ENCODE measurements at places on chromosomes 7 and 10.
A peak's percentile ranks its signal among the peaks of the same experiment; 100 is the strongest.

DNA sequence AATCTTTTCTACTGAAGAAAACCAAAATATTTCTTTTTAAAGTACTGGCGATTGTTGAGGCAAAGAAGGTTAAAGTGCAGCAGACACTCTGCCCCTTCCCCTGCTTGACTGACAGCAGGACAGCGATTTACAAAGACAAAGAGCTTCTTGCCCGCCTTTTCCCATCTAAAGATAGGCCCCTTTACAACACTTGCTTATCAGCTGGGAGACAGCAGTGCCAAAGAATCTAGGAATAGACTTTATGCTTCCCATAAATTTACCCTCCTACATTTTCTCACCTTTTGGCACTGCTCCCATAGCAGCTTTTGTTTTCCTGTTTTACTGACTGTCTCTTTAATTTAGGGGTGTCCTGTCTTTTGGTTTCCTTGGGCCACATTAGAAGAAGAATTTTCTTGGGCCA, 824.1 kb downstream of the CCSER2 start:
- DNase-seq: no peak

- DNase-seq: no peak
These were observed 187.3 kb downstream of the CXCL12 start for GRCh38 chr10:44197646-44198045.

- no peak for DNase-seq
These were observed 3.1 kb upstream of the C10orf90 start for GRCh38 chr10:126673565-126673964.

- peak; percentile 32 for DNase-seq
These were observed 9.8 kb downstream of the CEP41 start for GRCh38 chr7:130430841-130431666.

DNA sequence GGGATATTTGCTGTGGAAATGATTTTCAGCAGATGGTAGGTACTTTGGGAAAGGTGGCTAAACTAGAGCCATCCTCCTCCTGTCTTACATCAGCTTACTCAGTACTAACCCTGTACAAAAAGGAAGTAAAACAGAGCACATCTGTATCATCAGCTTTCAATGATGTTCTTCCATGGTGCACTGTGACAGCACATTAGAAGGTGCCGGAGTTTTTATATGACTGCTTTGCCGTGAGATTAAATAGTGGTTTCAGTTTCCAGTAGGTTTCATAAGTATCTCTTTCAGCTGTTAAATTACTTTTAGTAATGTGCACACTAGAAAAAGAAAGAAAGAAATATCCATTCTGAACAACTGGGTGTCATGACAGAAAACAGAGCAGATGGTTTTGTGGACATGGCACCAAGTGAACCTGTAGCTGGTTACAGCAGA, 86.5 kb downstream of the ARID5B start:
- DNase-seq: no peak

DNA sequence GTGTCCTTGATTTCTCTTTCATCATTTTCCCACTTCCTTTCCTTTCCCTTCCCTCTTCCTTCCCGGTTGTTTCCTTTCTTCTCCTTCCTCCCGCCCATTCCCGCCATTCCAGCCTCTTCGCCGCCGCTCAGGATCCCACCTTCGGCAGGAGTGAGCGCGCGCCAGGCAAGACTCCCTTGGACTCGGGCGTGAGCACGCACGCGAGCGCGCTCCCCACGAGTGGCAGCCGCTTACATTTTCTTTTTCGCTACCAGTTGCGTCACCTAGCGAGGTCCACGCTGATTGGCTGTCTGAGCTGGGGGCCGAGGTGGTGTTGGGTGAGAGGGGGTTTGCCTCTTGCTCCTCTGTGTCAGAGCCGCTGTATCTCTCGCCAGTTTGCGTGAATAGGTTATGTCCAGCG, 11.8 kb downstream of the ZAN start:
- no peak for DNase-seq

GRCh38 chr7:107078517-107078966, 34.0 kb downstream of the PRKAR2B start:
- DNase-seq: no peak

- DNase-seq: no peak
These were observed 162.8 kb upstream of the ZMIZ1 start for GRCh38 chr10:78905957-78906308.

DNA sequence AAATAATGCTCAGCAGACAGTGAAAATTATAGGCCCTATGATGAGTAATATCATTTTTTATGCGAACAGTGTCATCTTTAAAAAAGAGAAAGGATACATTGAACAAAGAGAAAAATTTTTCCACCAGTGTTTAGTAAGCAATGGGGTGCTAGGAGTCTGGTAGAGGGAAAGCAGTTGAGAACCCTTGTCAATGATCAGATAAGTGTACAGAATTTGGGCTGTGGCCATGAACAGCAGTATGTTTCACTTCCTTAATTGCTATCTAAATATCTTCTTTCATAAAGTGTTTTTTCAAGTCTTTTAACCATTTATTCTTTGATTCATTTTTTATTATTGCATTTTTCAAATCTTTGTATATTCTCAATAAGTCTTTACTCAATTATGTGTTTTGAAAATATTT, 750.7 kb upstream of the KCND2 start:
- no peak for DNase-seq

- no peak for DNase-seq
These were observed 92.2 kb downstream of the EGFR start for GRCh38 chr7:55110993-55111361.

DNA sequence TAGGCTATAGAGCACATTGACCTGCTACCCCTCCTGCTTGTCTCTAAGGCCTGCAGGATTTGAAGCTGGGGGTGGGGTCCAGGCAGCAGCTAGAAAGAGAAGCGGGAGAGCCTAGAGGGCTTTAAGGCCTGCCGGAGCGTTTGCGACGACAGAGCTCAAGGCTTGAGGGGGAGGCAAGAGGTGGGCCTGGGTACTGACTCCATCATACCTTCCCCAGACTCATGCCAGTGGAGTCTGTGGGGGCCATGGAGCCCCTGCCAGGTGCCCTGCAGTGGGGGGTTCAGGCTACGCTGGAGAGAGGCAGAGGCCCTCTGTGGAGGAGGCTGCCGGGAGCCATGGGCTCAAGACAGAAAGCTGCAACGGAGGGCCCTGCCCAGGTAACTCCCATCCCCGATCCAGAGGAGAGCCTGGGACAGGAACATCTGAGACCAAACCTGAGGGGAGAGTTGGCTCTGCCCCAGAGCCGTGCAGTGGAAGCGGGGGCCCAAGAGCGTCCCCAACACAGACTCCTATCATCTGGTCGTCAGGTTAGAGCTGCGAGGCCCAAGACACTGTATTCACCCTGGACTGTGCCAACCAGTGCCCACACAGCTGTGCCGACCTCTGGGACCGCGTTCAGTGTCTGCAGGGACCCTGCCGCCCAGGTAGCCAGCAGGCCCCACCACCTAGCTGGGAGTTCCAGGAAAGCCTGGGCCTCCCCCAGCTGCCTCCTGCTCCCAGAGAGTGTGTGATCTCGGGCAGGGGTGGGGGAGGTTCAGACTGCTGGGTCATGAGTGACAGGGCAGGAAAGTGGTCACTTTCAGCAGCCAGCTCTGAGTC, 13.2 kb upstream of the ZNF862 start:
- no peak for DNase-seq

- DNase-seq: peak; percentile 37
These were observed 427.6 kb downstream of the PHTF2 start for GRCh38 chr7:78226059-78226719.

DNA sequence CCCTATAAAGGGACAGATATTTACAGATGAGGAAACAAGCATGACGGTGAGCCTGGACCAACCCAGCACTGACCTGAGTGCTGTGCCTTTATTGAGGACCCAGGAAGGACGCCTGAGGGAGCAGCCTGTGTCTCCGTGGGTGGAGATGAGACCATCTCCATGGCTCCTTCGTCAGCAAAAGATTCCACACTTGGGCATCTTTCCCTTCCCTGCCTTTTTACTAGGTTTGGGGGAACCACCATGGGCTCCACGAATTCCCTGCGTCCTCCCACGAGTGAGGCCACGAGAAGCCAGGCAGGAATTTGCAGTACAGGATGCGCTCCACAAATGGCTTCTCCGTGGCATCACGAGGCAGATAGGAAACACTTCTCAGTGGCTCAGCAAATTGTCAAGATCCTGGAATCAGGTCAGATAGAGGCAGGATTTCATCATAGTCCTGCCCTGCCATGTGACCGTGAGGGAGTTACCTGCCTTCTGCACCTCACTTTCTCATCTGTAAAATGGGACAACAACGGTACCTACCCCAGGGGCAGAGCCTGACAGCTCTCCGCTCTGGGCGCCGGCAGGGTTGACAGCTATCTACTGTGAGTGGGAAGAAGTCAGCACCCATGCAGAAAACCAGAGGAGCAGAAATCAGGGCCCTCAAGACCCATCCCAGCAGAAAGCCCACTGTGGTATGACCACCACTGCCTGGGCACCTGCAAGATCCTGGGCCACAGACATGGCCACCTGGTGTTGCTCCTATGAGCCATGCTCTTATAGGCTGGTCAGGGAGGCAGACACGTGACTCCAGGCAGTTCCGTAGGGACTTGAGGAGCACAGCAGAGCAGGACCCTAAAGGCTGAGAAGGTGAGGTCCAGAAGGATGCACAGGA, 80.1 kb downstream of the GRID1 start:
- DNase-seq: no peak

- DNase-seq: peak; percentile 99
These were observed at the start of gene ABCF2 for GRCh38 chr7:151226875-151227782. TSS of gene ABCF2 (minus strand) at chr7:151227205. CDS start at chr7:151226458, 747 bp downstream.

DNA sequence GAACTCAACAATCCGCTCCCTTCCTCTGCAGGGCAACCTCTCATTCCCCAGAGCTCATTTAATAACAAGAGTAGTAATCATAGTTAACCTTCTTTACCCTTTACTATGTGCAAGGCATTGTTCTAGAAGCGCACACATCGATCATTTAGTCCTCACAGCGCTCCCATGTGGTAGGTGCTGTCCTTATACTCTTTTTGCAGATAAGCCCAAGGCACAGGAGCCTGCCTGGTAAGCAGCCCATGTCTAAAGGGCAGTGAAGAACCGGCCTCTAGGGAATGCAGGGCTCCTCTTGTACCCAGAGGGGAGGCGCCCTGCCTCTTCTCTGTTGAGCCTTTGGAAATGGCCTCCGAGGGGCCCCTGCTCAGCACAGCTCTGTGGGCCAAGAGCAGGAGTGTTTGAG, 14.3 kb downstream of the CHST3 start:
- DNase-seq: no peak

GRCh38 chr7:101156866-101157589, 2.8 kb downstream of the AP1S1 start:
- DNase-seq: no peak

GRCh38 chr7:100971111-100972001, 2.0 kb downstream of the MUC12 start:
- DNase-seq: no peak

GRCh38 chr10:6746782-6747181, 166.7 kb upstream of the PRKCQ start:
- DNase-seq: no peak

- no peak for DNase-seq
These were observed 292.5 kb upstream of the SEMA3C start for GRCh38 chr7:81211204-81211933.

GRCh38 chr7:20408467-20408826, 77.7 kb downstream of the ITGB8 start:
- no peak for DNase-seq

- no peak for DNase-seq
These were observed 178.0 kb downstream of the LRRN3 start for GRCh38 chr7:111268941-111269340.

- DNase-seq: no peak
These were observed 217.3 kb downstream of the SNX10 start for GRCh38 chr7:26508917-26509316.

- peak; percentile 28 for DNase-seq
These were observed 15.8 kb downstream of the TBXAS1 start for GRCh38 chr7:139844779-139845442.

DNA sequence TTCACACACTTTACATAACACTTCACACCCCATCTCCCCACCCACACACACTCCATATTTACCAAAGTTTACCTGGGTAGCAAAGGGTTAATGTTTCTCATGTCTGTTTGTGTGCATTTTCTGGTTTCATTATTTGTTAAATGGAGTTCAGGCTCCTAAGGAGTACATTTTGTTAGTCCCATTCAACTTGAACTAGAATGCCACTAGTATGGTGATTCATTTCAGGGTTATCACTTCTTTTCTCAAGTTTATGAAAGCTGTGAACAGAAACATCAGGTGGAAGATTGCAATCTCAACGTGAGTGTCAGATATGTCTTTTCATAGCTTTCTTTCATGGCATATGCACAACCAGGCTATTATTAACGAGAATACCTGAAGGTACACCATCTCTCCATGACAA, 1027.5 kb downstream of the GATA3 start:
- no peak for DNase-seq

GRCh38 chr7:18013936-18014335, 13.7 kb downstream of the PRPS1L1 start:
- DNase-seq: no peak

GRCh38 chr7:113918946-113919345, at the start of gene PPP1R3A:
TSS of gene PPP1R3A (minus strand) at chr7:113919009. CDS start at chr7:113918996, 13 bp downstream.
- DNase-seq: no peak

- no peak for DNase-seq
These were observed 58.0 kb downstream of the RAMP3 start for GRCh38 chr7:45215601-45216062.

GRCh38 chr7:28761505-28761904, 196.6 kb downstream of the TRIL start:
- DNase-seq: no peak

DNA sequence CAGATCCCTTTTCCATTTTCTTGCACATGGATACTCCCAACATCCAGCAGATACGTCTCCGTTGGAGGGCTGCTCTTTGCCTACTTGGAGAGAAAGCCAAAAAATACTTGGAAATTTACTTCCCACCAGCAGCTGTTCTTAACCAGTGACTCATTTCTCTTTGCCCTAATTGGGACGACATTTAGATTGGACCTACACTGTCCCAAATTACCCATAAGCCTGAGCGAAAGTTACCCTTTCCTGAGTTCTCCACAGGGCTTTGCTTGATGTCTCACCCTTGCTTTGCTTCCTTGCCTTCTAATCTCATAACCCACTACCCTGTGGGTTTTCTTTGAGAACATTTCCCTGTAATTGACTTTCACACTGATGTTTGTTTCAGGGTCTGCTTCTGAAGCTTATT, 48.1 kb downstream of the SAMD8 start:
- no peak for DNase-seq

Measured in hepatocyte (in vitro differentiated cells).